ENCODE measurements at places on chromosomes 6 and 20.

- no peak for DNase-seq
Measured at GRCh38 chr20:19019734-19020364, 192.6 kb upstream of the SLC24A3 start.

DNA sequence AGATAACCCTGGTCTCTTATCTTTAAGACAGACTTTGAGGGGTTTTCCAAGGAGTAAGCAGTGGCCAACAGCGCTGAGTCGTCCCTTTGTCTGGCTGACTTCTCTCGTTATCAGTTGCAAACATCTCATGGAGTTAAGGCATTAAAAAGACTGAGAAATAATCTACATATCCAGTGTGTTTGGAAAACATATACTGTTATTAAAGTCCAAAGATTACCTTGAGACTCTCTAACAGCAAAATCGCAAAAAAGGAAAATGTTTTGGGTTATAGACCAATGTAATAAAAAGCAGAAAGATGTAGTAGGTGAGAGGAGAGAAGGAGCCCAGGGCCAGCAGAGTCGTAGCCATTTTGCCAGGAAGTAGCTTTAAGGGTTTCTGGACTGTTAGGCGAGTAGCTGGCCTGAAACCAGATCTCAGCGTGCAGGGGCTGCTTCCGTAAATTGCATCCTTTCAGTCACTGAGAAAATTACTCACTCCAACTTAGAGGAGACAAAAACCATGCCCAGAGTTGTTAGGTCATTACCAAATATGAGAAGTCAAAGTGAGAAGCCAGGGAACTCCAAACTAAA, 24.6 kb downstream of the MYLK4 start:
- no peak for DNase-seq

- DNase-seq, result peak; percentile 75
Measured at GRCh38 chr20:31595654-31596411, 9.3 kb upstream of the ID1 start.

DNA sequence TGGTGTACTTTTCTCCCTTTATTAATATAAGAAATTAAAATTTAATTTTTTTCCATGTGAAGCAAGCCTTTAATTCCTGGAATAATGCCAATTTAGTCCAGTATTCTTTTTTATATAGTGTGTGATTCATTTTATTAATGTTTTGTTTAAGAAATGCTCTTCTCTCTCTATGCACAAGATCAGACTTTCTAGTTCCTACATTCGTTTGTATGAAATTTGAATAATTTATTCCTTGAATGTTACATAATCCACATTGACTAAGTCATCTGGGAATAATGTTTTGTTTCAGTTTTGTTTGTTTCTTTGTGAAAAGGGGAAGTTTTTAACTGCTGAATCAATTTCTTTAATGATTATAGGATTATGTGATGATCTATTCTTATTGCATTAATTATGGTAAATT, 181.4 kb upstream of the ID4 start:
- DNase-seq, result no peak

DNA sequence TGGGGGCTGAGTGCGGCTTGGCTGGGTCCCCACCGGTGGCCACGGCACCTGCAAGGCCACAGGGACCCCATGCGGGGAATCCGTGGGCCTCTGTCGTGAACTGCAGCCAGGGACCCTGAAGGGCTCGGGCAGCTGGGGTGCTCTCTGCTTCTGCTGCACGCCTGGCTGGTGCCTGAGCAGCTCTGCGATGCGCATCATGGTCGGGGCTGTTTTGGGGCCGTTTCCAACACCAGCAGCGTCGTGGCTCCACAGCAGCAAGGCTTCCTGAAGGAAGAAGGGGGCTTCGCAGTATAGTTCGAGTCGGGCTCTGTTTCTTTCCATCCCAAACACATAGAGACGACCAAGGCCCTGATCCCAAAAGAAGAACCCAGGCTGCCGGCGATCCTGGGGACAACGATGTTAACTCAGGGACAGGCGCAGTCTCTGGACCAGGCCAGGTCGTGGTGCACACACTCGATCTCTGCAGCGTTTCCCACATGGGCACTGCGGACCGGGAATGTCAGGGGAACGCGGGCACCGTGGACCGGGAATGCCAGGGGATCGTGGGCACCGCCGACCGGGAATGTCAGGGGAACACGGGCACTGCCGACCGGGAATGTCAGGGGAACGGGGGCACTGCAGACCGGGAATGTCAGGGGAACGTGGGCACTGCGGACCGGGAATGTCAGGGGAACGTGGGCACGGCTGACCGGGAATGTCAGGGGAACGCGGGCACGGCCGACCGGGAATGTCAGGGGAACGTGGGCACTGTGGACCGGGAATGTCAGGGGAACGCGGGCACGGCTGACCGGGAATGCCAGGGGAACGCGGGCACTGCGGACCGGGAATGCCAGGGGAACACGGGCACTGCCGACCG, 36.8 kb upstream of the BHLHE23 start:
- DNase-seq, result no peak

DNA sequence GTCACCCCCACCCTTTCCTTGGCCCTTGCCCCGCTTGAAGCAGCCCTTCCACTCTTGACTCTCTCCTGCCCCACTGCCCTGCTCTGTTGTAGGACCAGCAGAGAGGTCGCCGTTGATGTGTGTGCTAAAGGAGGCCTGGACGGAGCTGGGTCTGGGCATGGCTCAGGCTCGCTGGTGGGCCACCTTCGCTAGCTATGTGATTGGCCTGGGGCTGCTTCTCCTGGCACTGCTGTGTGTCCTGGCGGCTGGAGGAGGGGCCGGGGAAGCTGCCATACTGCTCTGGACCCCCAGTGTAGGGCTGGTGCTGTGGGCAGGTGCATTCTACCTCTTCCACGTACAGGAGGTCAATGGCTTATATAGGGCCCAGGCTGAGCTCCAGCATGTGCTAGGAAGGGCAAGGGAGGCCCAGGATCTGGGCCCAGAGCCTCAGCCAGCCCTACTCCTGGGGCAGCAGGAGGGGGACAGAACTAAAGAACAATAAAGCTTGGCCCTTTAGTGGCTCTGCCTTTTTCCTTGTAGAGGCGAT, 3.0 kb downstream of the SMPD2 start:
- DNase-seq, result no peak

GRCh38 chr6:139337830-139338229, 36.6 kb downstream of the CITED2 start:
- DNase-seq, result no peak

GRCh38 chr6:170099387-170099786, 191.5 kb downstream of the DLL1 start:
- no peak for DNase-seq

- DNase-seq, result no peak
Measured at GRCh38 chr20:63167026-63167917, 48.7 kb downstream of the YTHDF1 start.

DNA sequence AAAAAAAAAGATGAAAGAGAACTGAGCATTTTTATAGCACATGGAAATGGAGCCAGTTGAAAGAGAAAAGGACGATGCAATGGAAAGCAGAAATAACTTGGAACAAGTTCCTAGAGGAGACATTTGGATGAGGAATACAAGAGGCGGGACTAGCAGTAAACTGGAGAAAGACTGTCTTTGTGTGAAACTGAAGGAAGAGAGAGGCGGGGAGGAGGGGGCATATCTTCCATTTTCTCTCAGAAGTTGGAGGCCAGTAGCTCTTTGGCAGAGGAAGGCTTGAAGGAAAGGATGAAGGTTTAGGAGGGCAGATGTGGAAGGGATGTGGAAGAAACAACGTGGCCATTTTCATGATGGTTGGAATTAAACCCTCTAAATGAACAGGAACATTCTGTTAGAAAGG, 33.0 kb upstream of the ADGRF1 start:
- DNase-seq, result no peak

GRCh38 chr20:8246716-8247115, 114.7 kb downstream of the PLCB1 start:
- no peak for DNase-seq

GRCh38 chr6:20095436-20095835, 116.8 kb downstream of the MBOAT1 start:
- DNase-seq, result no peak

DNA sequence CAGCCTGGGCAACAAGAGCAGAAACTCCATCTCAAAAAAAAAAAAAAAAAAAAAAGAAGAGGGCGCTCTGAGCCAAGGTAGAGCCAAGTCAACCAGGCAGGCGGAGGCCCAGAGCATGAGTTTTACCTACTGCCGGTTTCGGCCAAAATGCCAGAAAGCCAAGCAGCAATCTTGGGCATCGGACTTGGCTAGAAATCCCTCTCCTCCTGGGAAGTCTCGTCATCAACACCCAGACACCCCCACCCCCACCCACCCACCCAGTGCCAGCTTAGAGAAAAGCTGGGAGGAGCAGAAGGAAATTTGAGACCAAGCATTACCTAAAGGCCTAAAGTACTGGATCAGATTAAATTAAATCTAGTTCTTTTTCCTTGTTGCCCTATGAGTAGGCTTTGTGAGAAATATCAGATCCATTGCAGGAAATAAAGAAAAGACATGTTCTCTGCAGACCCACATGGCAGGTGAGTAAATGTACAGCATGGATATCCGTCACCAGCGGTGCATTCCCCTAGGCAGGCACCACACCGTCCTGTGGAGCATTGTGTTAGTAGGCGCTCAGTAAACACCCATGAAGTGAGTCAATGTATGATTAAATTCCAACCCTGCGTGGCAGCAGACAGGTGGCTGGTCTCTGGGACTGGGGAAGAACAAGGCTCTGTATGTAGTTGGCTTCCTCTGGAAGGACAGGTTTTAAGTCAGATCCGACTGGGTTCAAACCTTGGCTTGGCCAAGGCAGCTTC, 21.0 kb downstream of the RIPOR3 start:
- no peak for DNase-seq

DNA sequence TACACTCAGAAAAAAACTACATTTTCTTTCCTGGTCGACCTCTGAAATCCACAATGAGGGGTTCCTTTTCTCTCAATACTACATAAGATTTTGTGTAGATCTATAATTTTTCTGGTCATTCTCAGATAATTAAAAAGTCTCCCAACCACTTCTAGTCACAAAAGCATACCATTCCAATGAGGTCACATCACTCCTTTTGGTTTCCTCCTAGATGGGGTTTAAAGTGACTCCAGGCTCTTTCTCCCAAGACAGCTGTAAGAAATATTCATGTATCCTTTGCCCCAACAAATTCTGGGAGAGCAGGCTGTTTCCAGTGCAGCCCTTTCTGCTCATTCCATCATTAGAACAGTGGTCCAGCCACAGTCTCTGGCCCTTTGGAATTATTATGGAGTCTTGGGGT, 43.1 kb upstream of the BEND6 start:
- no peak for DNase-seq

DNA sequence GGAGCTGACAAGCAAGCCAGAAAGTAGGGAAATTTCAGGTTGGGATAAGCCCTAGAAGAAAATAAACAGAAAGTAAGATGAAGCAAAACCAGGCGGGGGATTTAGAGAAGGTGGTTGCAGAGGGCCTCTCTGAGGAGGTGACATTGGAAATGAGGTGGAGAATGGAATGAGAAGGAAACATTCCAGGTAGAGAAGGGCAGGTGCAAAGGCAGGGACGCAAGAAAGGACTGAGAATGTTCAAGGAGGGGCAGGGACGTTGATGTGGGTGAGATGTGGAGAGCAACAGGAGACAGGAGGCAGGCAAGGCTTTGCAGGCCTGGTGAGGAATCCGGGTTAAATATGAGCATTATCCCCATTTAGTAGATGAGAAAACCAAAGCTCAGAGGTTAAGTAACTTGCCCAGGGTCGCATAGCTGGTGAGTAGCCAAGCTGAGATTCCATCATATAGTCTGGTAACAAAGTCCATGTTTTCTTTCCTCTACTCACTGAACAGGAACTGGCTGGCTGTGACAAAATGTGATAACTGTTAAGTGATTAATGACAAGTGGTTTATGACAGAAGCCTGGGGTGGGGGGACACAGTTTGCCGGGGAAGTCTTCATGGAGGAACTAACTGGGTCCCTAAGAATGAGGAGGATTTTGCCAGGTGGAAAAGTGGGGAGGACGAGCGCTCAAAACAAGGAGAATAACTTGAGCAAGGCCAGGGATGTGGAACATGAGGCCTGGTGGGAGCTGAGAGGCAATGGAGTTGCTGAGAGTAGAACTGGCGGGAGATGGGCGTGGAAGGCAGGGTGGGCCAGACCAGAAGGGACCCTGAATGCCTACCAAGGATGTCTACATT, 32.6 kb downstream of the MRPL14 start:
- no peak for DNase-seq

DNA sequence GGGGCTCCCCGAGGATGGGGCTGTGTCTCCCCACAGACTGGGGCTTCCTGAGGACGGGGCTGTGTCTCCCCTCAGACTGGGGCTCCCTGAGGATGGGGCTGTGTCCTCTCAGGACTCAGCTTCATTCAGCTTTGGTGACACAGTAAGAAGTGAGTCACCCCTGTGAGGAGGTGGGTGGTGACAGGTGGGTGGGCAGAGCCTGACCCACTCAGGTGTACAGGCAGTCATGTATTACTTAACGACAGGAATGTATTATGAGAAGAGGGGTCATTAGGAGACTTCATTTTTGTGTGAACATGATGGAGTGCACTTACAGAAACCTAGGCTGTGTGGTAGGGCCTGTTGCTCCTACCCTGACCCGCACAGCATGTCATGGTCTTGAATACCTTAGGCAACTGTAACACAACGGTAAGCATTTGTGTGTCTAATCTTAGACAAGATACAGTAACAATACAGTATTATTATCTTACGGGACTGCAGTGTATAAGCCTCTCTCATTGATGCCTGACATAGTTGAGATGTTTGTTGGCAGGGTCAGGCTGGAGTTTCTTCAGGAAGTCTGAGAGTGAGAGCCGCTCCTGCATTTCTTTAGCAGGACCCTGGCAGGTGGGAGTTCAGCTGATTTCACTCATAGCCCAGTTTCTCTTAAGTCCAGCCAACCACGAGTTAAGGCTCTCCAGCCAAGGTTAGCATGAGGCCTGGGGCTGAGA, 10.9 kb upstream of the PGC start:
- no peak for DNase-seq

GRCh38 chr6:93048381-93048780, 371.0 kb downstream of the EPHA7 start:
- DNase-seq, result no peak

DNA sequence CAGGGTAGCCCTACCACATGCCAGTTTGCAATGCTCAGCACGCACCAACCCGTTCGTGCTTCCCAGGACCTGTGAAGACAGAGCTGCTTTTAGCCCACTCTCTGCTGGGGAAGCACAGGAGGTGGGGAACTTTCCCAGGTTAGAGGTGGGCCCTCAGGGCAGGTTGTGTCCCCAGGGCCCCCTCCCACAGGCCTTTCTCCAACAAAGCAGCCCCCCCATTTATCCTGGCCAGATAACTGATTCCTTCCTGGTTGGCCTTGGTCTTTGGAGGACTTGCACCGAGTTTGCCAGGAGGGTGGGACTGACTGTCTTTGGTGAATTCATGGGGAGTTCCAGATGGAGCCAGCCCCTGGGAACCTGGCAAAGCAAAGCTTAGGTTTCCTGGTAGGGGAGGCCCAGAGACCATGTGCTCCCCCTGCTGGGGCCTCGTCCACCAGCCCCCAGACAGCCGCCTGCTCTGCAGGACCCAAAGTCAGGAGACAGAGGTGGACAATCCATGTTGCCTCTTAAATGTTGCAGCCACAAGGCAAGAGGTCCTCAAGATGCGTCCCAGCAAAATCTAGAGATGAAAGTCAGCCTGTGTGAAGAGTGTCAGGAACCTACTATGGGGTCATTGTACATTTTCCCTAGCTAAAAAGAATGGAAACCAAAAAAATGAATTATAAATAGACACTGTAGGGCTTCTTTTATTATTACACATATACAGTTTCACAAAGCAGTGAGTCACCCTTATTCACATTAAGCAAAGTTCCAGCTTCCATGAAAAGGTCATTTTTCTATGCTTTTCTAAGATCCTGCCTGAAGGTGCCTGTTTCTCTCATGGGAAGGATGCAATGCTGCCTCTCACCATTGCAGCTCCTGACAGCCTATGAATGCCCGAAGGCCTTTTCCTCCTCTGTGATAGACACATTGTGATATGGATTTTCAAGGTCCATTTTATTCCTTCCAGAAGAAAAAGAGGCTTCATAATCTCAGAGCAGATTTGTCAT, 497.8 kb downstream of the PREX1 start:
- DNase-seq, result peak; percentile 56
